ENCODE measurements at places on chromosomes 7 and 10.

GRCh38 chr7:107384025-107384424, 85.8 kb upstream of the GPR22 start:
- ATAC-seq: no peak

DNA sequence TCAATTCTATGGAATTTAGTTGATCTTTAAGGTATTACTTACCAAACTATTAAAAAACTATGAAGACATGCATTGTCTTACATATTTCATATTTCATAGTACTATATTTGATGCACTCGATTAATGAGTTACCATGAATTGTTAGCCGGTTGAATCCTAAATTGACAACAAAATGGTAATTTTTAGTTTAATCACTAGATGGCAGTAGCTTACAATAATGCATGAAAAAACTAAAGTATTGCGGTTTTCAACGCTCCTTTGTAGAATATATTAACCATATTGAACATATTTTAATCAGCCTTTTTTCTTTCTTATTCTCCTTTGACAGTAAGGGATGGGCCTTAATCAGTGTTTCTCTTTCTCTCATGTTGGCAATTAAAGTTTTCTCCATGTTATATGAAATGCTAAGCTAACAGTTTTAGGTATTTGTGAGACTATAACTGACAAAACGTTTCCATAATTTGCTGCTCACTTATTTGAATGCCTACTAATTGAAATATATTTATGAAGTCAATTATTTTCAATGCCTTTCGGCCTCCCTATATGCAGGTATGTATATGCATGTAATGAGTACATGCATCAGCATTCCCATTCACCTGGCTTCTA, 48.5 kb upstream of the ARL4A start:
- no peak for ATAC-seq

GRCh38 chr10:51171946-51172345, 97.7 kb downstream of the PRKG1 start:
- no peak for ATAC-seq

- no peak for ATAC-seq
These were observed at the start of gene HTRA1 for GRCh38 chr10:122461367-122461728. HTRA1 (plus strand) TSS chr10:122461553; CDS start chr10:122461653, 100 bp downstream.

DNA sequence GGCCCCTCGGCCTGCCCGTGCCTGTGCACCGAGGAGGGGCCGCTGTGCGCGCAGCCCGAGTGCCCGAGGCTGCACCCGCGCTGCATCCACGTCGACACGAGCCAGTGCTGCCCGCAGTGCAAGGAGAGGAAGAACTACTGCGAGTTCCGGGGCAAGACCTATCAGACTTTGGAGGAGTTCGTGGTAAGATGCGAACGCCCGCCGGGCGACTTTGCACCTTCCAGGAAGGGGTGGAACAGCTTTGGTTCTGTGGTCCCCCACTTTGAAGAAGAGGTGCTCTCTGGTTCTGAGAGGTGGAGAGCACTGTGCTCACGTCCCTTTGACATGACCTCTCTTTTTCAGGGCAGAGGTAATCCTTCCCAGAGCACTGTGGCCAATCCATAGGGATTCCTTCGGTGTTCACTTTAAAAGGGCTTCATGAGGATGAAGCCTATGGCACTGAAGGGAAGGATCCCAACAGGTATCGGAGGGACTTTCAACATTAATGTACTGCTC, 2.6 kb downstream of the VWC2 start:
- no peak for ATAC-seq

GRCh38 chr7:81845744-81846241, 75.9 kb upstream of the HGF start:
- no peak for ATAC-seq

DNA sequence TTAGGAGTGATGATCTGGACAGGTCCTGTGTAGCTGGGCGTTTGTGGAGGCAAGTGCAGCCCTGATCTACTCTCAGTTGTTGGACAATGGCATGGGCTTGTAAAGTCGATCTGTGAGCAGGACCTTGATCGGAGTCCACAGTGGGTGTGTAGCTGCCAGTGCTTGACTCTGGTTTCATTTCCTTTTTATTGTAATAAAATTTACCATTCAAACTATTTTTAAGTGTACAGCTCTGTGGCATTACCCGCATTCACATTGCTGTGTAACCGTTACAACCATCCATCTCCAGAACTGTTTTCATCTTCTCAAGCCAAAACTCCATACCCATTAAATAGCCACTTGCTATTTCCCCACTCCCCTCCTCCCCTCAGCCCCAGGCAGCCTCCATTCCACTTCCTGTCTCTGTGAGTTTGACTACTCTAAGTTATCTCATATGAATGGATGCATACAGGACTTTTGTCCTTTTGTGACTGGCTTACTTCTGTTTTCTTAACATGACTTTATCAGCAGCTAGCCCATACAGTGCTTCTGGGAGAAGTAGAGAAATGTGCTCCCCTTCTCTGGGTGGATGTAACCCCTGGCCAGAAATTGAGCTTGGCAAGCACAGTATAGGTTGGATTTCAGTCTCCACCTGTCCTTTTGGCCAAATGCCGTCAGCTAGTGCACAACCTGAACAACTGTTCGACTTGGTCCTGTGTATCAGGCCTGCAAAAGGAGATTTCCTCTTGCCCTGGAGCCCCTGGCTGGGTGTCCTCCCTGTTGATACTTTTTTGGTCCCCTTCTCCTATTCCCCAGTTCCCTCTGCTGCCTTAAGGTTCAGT, 180.0 kb downstream of the LRMDA start:
- ATAC-seq: no peak

GRCh38 chr7:66602159-66602558, 26.5 kb upstream of the KCTD7 start:
- no peak for ATAC-seq

- ATAC-seq: no peak
These were observed 2.6 kb upstream of the BRAF start for GRCh38 chr7:140927351-140927750.

GRCh38 chr10:93059975-93060886, at the start of gene CYP26C1:
CYP26C1 (plus strand) TSS chr10:93060798; CDS start chr10:93061264, 466 bp downstream.
- ATAC-seq: no peak

DNA sequence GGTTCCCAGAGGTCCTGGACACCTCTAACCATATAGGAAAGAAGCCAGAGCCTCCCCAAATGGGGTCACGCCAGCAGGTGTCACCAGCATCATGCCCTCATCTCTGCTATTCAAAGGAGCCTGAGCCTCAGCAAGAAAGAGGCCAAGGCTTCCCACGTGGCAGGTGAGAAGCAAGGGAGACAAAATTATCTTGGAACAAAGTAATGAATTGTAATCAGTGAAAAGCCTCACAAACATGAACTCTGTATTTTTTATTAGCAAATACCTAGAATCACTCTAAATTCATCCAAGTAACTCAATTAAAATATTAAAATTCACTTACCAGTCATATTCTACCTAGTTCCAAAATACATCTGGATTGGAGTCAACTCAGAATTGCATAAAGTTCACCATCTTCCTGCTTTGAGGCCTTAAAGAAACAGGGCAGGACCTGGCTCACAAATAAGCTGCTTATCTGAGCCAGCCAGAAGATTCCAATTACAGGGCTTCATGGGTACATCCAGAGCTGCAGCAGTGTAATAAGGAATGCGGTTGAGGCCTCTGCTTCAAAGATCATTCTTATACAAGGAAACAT, 68.7 kb downstream of the SGMS1 start:
- no peak for ATAC-seq

DNA sequence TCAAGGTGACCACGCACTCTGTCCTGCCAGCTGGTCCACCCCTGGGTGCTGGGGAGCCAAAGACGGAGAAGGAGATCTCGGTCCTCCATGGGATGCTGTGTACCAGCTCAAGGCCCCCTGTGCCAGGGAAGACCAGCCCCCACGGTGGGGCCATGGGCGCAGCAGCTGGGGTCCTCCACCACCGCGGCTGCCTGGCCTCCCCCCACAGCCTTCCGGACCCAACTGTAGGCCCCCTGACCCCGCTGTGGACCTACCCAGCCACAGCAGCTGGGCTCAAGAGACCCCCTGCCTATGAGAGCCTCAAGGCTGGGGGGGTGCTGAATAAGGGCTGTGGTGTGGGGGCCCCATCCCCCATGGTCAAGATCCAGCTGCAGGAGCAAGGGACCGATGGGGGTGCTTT, 5.4 kb downstream of the NYAP1 start:
- ATAC-seq: no peak

DNA sequence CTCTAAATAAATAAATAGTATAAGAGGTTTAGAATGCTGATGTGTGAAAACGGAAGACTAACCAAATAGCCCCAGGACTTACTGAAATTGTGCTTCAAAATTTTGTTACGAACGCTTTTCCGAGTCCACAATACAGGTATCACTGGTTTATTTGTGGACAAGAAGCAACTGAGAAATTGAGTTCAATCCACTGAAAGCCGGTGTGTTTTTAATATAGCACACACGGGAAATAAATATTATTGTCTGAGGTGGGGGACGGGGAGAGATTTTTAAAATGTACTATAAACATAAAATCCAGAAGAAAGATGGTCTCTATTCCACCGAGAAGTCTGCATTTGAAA, 598 bp downstream of the SLC16A12 start:
- no peak for ATAC-seq

DNA sequence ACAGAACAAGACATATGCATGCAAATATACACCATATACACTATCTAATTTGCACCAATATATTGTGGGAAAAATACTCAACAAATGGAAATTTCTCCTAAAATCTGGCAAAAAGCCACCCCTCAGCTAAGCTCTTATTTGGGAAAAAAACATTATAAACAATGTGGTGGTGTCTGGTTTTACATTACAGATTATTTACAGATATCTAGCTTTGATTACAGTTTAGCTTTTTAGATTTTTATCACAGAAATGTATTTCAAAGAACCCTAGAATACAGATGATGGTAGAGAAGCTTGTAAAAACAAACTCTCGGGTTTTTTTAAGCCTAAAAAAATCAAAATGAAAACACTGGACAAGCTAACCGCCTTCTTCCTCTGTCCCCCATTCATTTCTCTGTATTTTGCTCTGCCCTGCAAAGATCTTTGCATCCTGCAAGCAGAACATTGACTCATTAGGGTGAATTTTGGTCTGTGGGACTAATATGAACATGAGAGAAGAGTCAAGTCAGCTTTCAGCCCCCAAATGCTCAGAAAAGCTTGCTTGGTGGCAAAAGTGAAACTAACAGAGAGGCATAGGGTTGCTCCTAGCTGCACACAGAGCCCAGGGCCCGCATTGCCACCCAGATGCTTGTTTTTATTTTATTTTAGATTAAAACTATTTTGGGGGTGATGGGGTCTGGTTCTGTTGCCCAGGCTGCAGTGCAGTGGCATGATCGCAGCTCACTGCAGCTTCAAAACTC, 88.8 kb upstream of the LYZL1 start:
- ATAC-seq: no peak

- no peak for ATAC-seq
These were observed 5.7 kb upstream of the CXCL12 start for GRCh38 chr10:44390585-44391072.

- no peak for ATAC-seq
These were observed 64.4 kb upstream of the BAMBI start for GRCh38 chr10:28612877-28613276.
